Muscle of leg (tissue), 16 donors: ENCODE measurements at places on chromosomes 4 and X. TPM values are rescaled to one million over a fixed set of nuclear protein-coding genes. Genes with fewer than 3 reads are reported as not detected.

DNA sequence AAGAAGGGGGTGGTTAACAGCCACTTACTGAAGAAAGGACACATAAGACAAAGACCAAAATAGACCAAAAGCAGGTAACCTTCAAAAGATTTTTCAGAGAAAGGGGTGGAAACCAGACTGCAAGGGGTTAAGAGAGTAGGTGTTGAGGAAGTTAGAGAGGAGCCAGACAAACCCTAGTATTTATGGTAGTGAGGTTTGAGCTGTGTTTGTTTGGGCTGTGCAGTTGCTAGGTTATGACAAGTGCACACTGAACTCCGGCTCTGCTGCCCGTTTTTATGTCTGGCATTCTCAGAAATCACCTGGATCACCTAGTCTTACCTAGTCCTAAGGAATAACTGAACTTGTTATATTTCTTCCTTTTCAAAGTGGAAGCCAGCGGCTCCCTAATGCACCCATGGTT is 22.9 kb upstream of the G3BP2 start:
- H3K4me3 ChIP-seq: no peak overlapping the region
- peak; percentile 55 for DNase-seq
- peaks cover 14% of the 10 kb centered on the region for H3K4me1 ChIP-seq

GRCh38 chr4:56038487-56039162 is 89.9 kb downstream of the CEP135 start:
- H3K36me3 ChIP-seq: no peaks in the 10 kb centered on the region
- DNase-seq: no peak

DNA sequence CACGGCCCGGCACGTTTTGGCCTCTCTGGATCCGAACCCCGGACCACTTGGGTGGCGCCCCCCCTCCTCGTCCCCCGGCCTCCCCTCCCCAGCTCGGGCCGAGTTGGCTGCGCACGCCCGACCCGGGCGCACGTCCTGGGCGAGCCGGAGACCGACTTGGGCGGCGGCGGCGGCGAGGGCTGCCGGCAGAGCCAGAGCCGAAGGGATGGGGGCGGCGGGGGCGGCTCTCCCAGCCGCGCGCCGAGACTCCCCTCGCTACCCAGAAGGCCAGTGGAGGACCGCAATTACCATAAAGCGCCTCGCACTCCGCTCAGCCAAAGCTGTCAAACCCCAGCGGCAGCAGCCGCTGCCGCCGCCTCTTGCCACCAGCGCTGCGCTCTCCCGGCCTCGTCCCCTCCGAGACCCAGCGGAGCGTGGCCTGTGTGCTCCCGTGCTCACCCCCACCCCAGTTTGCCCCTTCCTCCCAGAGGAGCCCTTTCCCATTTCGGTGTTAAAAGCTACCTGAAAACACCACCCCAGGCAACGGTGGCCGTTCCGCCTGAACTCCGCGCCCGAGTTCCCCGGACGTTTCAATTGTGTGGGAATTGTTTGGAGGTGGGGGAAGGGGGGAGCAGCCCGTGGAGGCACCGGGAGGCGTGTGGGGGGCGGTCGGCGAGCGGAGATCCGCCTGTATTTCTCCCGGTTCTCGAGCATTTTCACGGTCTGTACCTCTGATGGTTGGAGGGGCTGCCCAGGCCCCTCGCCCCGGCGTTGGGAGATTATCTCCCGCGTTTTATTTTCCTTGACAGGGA is 701 bp upstream of the BCOR start:
- peaks cover 28% of the 10 kb centered on the region for H3K4me1 ChIP-seq
- peak; percentile 68 for DNase-seq
- peaks cover 81% of the 10 kb centered on the region for H3K27me3 ChIP-seq
- H3K4me3 ChIP-seq: peak overlapping the region; percentile 50
- no peaks in the 10 kb centered on the region for H3K36me3 ChIP-seq

Gene ATP8A1
- total RNA-seq: 8.6 TPM

- no peaks in the 10 kb centered on the region for H3K27me3 ChIP-seq
- no peak overlapping the region for H3K27ac ChIP-seq
- no peaks in the 10 kb centered on the region for H3K36me3 ChIP-seq
- H3K4me3 ChIP-seq: no peak overlapping the region
These were observed 60.0 kb downstream of the AMMECR1 start for GRCh38 chrX:110257889-110258288.

- H3K27ac ChIP-seq: no peak overlapping the region
- H3K4me3 ChIP-seq: no peak overlapping the region
- no peaks in the 10 kb centered on the region for H3K4me1 ChIP-seq
- H3K36me3 ChIP-seq: no peaks in the 10 kb centered on the region
These were observed 654.9 kb upstream of the HTR2C start for GRCh38 chrX:113929004-113929403.

GRCh38 chrX:39648548-39649254 is 449.1 kb downstream of the BCOR start:
- peak; percentile 35 for DNase-seq
- no peak overlapping the region for H3K27ac ChIP-seq
- H3K4me3 ChIP-seq: no peak overlapping the region
- H3K4me1 ChIP-seq: peaks cover 2% of the 10 kb centered on the region

DNA sequence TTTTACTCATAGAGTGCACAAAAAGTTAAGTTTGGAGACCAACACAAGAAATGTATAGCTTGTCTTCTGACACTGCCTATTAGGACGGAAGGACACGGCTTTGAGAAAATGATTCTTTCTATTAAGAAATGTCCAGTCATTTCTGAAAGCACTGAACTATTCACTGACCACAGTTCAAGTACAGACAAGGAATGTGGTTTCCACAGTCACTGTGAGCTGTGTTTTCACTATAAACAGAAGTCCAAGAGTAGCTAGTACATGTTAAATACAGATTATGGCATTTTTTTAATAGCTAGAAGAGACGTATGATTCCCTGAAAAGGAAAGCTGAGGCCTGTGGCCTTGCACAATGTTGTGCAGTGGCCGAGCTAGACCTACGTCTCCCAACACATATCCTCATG is 115.1 kb upstream of the GPM6A start:
- DNase-seq: no peak
- H3K36me3 ChIP-seq: no peaks in the 10 kb centered on the region
- H3K27me3 ChIP-seq: no peaks in the 10 kb centered on the region
- no peaks in the 10 kb centered on the region for H3K4me1 ChIP-seq
- H3K4me3 ChIP-seq: no peak overlapping the region

Gene GPR78
- total RNA-seq: 0.93 TPM

- peak overlapping the region; percentile 96 for H3K27ac ChIP-seq
- H3K27me3 ChIP-seq: no peaks in the 10 kb centered on the region
- peak; percentile 83 for DNase-seq
- H3K4me1 ChIP-seq: peaks cover 4% of the 10 kb centered on the region
These were observed 779 bp upstream of the DDX60L start for GRCh38 chr4:168480931-168481611.

GRCh38 chr4:30380404-30380998 is 339.7 kb upstream of the PCDH7 start:
- H3K4me3 ChIP-seq: no peak overlapping the region
- no peaks in the 10 kb centered on the region for H3K4me1 ChIP-seq
- no peaks in the 10 kb centered on the region for H3K36me3 ChIP-seq
- H3K27ac ChIP-seq: no peak overlapping the region
- H3K27me3 ChIP-seq: no peaks in the 10 kb centered on the region

- no peak overlapping the region for H3K4me3 ChIP-seq
- H3K27me3 ChIP-seq: peaks cover 29% of the 10 kb centered on the region
- DNase-seq: no peak
- H3K4me1 ChIP-seq: peaks cover 11% of the 10 kb centered on the region
- no peak overlapping the region for H3K27ac ChIP-seq
These were observed 4.1 kb upstream of the NDNF start for GRCh38 chr4:121076416-121076815.

Gene SOD3
- 9.1 TPM for total RNA-seq

Gene LAGE3
- 16.2 TPM for total RNA-seq

- no peak for DNase-seq
- H3K36me3 ChIP-seq: peaks cover 2% of the 10 kb centered on the region
- H3K27me3 ChIP-seq: no peaks in the 10 kb centered on the region
- no peak overlapping the region for H3K27ac ChIP-seq
- no peaks in the 10 kb centered on the region for H3K4me1 ChIP-seq
These were observed 128.5 kb downstream of the NFKB1 start for GRCh38 chr4:102629673-102630072.

Gene SHROOM3
- 25.1 TPM for total RNA-seq

GRCh38 chrX:75546724-75547511 is 24.1 kb upstream of the ZDHHC15 start:
- no peaks in the 10 kb centered on the region for H3K27me3 ChIP-seq
- H3K4me3 ChIP-seq: no peak overlapping the region
- DNase-seq: peak; percentile 74
- H3K4me1 ChIP-seq: peaks cover 19% of the 10 kb centered on the region

- DNase-seq: peak; percentile 26
- no peak overlapping the region for H3K27ac ChIP-seq
- no peaks in the 10 kb centered on the region for H3K27me3 ChIP-seq
- H3K4me1 ChIP-seq: no peaks in the 10 kb centered on the region
- H3K36me3 ChIP-seq: no peaks in the 10 kb centered on the region
- H3K4me3 ChIP-seq: no peak overlapping the region
These were observed 885.7 kb upstream of the ADGRL3 start for GRCh38 chr4:60314416-60314815.

DNA sequence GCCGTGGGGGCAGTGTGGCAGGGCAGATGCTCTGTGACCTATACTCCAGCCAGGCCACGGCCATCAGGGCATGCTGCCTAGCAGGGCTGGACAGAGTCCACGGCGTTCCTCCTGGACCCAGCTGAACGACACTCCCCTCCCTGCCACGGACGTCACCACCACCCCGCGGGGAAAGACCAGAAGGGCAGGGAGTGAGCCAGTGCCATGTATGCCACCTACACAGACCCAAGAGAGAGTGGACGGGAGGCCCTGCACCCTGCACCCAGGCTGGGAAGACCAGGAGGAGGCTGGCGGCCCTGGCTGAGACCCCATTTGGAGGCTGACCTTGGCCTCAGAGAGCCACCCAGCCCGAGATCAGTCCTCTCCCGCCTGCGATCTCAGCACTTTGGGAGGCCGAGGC is 101.9 kb downstream of the FAM53A start:
- H3K27me3 ChIP-seq: peaks cover 36% of the 10 kb centered on the region
- DNase-seq: no peak
- H3K4me1 ChIP-seq: peaks cover 14% of the 10 kb centered on the region
- no peaks in the 10 kb centered on the region for H3K36me3 ChIP-seq

Gene IL13RA1
- total RNA-seq: 27.5 TPM

DNA sequence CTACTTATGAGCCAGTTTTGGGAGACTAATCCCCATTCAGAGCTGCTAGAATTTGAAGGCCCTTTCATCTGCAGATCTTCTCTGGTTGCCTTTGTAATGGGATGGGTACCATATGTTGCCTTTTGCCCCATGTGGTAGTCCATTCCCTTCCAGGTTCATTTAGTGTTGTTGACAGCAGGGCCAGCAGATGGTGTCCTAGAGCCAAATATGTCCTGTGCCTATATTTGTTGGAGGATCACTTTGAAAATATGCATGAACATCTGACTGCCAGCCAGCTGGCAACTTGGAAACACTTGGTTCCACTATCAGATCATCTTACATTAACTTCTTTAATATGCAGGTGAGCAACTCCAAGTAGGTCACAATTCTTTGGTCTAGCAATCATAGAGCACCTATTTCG is 30.4 kb downstream of the CFAP299 start:
- no peak overlapping the region for H3K4me3 ChIP-seq
- DNase-seq: peak; percentile 74
- H3K27me3 ChIP-seq: no peaks in the 10 kb centered on the region
- H3K4me1 ChIP-seq: no peaks in the 10 kb centered on the region
- no peak overlapping the region for H3K27ac ChIP-seq

Gene SORCS2
- total RNA-seq: 9.1 TPM

Gene NUDT11
- 4.7 TPM for total RNA-seq

Gene INTU
- 10.6 TPM for total RNA-seq

GRCh38 chr4:80094191-80094590 is 21.2 kb upstream of the ANTXR2 start:
- peaks cover 9% of the 10 kb centered on the region for H3K4me1 ChIP-seq
- no peak for DNase-seq
- H3K36me3 ChIP-seq: no peaks in the 10 kb centered on the region
- no peaks in the 10 kb centered on the region for H3K27me3 ChIP-seq
- H3K4me3 ChIP-seq: no peak overlapping the region
